Right cardiac atrium (tissue), 5 donors: ENCODE measurements at places on chromosomes 11 and 22.

- no peak for DNase-seq
These were observed 38.2 kb upstream of the PANX1 start for GRCh38 chr11:94090401-94090800.

GRCh38 chr22:45192701-45193187 lies 29.0 kb downstream of the NUP50 start:
- DNase-seq = no peak

DNA sequence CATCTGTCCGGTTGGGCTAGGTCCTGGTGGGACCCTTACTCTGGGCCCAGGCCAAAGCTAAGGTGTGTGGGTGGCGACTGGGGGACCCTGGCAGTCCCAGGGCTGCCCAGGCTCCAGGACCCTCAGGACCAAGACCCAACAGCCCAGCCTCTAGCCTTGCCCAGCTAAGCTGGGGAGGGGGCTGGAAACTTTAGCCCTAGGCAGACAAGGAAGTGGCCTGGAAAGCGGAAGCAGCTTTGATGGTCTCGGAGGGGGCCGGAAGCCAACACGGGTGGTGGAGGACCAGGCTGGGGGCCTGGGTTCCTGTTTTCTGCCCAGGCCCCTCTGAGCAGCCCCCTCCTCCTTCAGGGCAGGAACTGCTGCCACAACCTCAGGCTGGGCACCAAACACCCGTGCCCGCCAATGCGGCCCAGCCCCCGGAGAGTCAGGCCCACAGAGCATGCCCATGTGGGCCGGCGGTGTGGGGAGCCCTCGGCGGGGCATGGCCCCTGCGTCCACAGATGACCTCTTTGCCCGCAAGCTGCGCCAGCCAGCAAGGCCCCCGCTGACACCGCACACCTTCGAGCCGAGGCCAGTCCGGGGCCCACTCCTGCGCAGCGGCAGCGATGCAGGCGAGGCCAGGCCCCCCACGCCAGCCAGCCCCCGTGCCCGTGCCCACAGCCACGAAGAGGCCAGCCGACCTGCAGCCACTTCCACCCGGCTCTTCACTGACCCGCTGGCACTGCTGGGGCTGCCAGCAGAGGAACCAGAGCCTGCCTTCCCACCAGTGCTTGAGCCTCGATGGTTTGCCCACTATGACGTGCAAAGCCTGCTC lies 2.8 kb downstream of the SIPA1 start:
- DNase-seq = no peak

DNA sequence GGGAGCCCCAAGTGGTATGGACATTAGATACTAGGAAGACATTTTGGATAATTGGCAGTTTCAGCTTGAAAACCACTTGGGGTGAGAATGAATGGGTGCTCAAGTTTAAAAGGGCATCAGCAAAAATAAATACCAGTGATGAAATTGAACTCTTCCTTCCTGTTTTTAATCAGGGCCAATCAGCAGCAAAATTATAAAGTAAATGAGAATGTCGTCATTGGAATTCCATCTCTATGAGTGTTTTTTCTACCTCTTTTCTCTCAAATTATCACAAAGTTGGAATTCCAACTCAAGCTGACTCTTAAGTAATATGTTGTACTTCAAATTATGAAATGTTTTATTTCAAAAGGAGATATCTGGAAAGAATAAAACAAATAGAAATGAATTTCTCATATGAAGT lies 730.6 kb downstream of the METTL15 start:
- DNase-seq = no peak

DNA sequence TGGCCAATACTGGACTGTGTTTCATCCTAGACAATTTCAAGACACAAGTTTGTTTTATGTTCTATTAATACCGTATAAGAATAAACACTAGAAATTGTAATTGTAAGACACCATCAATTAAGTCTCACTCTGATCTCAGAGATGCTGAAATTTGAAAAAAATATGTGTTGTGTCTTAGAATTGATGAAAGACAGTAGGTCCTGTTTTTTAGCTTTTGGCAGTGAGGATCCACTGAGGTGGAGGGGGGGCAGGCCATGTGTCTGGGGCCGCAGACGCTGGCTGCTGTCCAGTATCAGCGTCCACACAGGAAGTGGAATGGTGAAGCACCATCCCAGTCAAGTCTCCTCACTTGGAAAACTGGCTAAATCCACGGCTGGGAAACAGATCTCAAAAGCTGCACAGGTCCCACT lies 22.5 kb upstream of the ALG8 start:
- peak; percentile 85 for DNase-seq

- peak; percentile 90 for DNase-seq
These were observed 577 bp upstream of the DKK3 start for GRCh38 chr11:12008790-12009616.

GRCh38 chr11:108931168-108931567 lies 266.3 kb downstream of the DDX10 start:
- no peak for DNase-seq

DNA sequence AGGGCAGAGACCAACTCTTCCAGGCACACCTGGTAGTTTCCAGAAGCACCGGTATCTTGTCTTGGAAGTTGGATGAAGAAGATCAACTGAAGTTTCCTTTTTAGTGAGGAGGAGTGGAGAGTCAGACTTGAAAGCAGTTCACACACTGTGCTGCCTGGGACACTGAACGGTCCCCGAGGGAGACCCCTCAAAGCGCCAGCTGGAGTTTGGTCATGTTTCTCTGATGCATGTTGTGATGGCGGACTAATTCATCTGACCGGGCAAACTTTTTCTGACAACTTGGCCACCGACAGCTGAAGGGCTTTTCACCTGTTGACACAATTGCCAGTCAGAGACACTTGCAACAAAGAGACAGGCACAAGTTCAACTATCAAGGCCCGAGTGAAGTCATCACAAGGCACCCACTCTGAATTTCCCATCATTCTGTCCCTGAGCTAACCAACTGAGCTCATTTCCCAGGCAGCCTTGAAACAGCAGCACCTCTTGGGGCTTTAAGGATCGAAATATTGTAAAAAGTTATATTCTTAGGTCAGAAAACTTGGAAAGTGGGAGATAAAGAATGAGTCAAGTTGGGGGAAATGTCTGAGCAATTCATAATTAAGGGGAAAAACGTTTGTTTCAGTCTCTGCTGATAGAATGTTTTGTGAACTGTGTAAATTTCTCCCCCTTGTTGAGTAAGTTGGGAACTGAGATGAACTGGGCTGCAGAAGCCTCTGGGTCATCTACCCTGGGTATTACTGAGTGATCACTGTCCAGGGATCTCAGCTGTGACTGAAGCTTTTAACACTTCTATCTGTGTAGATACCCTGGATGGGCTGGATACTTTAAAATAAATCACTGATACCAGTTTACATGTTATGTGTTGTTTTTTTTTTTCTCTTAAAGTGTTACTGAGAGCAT lies 46.2 kb downstream of the WT1 start:
- DNase-seq = no peak

DNA sequence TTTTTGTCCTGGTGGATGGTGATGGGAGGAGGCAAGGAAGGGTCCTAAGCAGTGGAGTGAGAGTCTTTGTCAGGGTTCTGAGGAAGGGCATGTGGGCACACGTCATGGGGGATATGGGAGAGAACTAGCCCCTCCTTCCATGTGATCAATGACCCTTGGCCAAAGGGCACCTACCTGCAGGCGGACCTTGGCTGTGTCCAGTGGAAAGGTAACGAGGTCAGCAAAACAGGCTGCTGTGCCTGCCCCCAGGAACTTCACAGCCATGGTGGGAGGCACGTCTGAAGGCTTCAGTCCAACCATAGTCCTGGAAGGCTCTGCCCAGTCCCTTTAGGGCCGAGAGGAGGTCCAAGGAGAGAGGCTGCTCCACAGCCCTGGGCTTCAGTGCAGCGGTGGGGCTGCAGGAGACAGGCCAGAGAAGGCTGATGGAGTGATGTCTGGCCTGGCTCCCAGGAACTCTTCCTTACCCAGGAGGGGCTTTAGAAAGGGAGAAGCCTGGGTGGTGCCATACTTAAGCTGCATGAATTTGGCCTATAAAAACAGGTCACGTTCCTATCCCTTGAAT lies 2.1 kb downstream of the UCP3 start:
- no peak for DNase-seq

- DNase-seq = no peak
These were observed 220.5 kb upstream of the B3GAT1 start for GRCh38 chr11:134632347-134633119.

- DNase-seq = no peak
These were observed 1.5 kb downstream of the THAP7 start for GRCh38 chr22:21000207-21000986.

DNA sequence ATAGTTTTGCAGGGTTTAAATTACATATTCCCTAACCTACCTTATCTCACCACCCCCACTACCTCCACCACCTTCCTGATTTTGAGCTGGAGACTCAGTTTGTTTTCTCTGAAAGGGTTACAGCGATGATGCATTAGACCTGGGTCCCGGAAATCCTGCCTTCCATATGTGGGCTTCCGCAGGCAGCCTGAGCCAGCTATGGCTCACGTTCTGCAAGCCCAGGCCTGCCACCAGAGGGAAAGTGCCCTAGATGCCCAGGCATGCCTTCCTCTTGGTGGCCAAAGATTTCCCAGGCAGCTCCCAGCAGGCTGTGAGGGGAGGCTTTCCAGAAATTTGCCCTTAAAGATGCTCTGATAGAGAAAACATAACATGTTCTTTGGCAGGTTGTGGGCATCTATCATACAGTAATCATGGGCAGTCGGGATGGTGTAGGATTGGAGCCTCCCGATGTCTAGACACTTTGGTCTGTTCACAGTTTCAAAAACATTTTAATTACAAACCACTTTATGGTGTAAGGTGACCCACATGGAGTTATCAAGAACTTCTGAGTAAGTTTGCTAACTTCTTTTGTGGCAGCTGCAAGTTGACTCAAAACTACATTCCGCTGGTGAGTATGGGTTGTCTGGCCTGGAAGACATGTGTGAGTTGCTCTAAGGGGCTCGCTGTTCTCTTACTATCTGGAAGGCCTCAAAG lies 79.3 kb downstream of the MICAL2 start:
- no peak for DNase-seq

GRCh38 chr11:133911171-133911570 lies 45.6 kb downstream of the IGSF9B start:
- DNase-seq = no peak

DNA sequence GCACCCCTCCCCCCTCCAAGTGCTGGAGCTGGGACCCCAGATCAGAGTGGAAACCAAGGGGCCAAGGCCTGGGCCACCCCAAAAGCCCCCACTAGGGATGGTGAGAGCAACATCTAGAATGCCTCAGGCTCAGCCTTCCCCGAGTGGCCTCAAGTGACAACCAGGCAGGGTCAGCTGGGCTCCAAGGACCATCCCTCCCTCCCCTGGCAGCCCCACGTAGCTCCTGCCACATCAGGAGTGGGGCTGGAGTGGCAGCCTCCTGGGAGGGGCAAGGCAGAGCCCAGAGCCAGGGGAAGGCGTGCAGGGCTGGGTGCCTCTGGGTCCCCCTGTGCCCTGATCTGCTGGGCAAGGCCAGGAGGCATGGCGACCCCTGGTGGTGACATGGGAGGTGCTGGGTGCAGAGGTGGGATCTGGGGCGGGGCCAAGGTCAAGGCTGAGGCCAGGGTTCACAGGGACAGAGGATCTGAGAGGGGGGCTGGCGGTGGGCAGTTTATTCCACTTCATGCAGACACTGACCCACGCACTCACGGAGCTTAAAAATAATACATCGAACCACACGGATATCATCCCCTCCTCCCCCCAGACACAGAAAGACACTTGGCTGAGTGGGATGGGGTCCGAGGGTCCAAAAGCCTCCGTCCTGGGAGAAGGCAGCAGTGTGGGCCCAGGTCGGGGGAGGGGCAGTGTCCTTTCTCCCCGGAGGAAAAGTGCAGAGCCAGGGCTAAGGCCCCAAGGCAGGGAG lies 15.8 kb upstream of the EHD1 start:
- DNase-seq = peak; percentile 96
